ENCODE measurements at places on chromosomes 4 and X.

GRCh38 chr4:155434366-155434765 is 57.6 kb upstream of the MAP9 start:
- no peak for DNase-seq

GRCh38 chr4:139134403-139134802 is 42.6 kb downstream of the ELF2 start:
- DNase-seq = no peak

- no peak for DNase-seq
These were observed 57.1 kb downstream of the ELF4 start for GRCh38 chrX:130053236-130053635.

DNA sequence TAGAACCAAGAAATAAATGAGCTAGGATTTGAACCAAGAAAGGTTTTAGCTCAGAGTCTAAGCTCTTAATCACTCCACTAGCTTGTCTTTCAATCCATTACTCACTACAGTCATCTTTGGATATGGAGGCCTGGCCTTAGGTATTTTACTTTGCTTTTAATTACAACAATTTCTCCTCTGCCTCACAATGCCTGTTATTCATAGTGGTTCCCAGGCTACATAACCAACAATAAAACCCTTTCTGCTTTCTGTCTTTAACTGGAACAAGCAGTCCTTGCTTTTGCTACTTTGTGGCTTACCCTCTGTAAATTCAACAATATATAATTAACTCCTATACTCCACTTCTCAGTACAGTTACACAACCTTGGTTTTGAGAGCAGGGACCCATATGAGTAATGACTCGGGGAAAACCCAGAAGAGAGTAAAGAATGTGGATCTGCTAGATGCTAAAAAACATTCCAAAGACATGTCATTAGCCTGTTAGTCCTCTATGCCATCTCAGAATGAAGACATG is 94.7 kb upstream of the NAP1L5 start:
- DNase-seq = no peak

DNA sequence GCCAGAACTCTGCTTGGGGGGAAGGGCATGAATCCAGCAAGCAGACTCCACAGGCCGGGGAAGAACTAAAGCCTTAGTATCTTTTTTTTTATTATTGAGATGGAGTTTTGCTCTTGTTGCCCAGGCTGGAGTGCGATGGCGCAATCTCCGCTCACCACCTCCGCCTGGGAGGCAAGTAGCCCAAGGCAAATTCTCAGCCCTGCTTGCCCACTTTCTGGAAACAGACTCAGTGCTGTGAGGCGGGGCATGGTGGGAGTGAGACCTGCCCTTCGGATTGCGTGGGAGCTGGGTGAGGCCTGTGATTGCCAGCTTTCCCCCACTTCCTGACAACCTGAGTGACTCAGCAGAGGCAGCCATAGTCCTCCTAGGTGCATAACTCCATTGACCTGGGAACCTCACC is 348.8 kb downstream of the GASK1B start:
- DNase-seq = no peak

DNA sequence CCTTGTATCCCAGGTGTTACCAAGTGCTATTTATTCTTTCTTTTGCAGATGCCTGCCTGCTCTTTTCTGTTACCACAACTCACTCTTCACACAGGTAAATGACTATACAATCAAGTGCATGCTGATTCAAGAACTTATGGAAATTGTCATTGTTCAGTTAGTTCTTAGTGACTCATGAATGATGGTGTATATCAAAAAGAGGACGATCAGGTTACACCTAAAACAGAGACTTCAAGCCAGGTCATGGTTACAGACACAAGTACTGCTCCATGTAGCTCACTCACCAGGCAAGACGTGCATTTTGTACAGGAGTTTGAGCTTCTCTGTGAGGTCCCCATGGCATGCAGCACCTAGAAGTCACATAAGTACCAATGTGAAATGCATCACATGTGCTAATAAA is 59.3 kb upstream of the UCP1 start:
- no peak for DNase-seq

DNA sequence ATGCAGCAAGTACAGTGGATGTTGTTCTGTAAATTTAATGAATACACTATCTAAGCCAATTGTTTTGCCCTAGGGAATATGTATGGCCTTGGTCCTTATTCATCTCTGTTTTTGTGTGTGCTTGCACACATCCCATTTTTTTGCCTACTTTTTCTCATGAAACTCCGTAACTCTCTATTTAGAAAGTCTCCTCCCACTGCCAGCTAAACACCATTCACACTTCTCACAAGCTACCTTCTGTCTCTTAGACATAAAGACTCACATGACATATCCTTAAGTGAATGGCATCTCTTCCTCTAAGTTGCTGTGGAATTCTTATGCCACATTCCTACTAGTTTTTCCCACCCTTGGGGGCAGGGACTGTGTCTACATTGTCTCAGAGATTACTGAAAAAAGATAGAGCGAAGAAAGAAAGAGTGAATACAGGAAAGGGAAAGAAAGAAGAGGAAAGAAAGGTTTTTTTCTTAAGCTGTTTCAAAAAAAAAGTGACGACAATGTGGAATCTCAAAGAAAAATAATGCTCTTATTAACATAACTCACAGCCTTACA is 117.5 kb downstream of the ATG4A start:
- DNase-seq = no peak

GRCh38 chrX:30085571-30085970 is 129.8 kb upstream of the MAGEB2 start:
- no peak for DNase-seq

GRCh38 chr4:15649914-15650545 is 5.1 kb downstream of the FBXL5 start:
- DNase-seq = peak; percentile 80

DNA sequence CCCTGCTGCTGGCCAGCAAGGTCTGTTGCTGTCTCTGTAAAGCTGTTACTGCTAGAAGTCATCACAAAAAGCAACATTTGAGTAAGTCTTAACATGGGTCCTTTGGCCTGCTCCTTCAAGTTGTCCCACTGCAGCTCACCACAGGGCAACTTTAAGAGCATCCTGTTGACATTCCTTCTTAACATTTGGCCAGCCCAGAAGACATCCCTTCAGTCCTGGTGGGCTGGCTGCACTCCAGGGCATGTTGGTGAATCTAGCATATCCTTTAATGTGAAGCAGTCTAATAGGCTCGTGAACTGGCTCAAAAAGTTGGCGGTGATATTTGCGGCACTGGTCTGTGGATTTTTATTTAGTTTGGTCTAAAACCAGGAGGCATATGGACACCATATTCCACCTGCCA is 92.2 kb upstream of the MAML3 start:
- no peak for DNase-seq

- DNase-seq = no peak
These were observed 41.8 kb downstream of the PHEX start for GRCh38 chrX:22073928-22074327.

DNA sequence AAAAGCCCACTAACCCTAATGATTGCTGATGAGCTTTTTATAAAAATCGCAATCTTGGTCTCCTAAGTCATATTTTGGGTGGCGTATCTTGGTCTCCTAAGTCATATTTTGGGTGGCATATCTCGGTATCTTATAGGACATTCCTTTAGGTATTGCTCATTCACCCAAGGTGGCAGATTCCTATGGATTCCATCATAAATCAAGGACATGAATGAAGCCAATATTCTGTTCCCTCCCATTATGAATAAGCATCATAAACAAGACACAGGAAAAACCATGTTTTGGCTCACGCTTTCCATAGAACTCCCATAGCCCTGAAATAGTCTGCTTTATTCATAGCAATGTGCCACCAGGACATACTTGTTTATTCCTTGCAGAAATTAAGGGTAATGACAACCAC is 95.0 kb upstream of the CD99 start:
- DNase-seq = no peak

- DNase-seq = peak; percentile 18
These were observed at the start of gene NMU for GRCh38 chr4:55635741-55636655. Gene NMU, minus strand, starts transcription at chr4:55636298. Its CDS starts 106 bp downstream, at chr4:55636192.

DNA sequence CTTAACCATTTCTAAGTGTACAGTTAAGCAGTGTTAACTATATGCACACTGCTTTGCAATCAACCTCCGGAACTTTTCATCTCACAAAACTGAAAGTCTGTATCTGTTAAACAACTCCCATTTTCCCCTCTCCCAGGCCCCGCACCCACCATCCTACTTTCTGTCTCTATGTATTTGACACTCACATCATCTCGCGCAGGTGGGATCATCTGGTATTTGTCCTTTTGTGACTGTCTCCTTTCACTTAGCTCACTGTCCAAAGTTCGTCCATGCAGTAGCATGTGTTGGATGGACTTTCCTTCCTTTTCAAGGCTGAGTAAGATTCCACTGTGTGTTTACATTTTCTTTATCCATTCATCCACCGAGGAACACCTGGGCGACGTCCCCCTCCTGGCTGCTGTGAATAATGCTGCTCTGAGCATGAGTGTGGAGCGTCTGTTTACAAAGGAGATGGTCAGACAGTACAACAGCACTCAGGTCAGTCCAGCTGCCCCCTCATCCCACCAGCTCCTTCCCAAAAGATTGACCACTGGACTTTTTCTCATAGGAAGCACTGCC is 39.8 kb downstream of the DCTD start:
- DNase-seq = no peak

- no peak for DNase-seq
These were observed 264.3 kb downstream of the NPFFR2 start for GRCh38 chr4:72295966-72296557.

DNA sequence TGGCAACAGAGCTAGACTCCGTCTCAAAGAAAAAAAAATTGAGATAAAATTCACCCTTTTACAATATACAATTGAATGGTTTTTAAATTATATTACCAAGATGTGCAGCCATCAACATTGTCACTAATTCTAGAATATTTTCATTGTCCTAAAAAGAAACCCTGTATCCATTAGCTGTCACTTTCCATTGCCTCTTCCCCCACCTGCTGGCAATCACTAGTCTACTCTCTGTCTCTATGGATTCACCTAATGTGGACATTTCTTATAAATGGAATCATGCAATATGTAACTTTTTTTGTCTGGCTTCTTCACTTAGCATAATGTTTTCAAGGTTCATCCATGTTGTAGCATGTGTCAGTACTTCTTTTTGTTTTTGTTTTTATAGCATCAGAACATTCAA is 20.8 kb downstream of the ABHD18 start:
- DNase-seq = no peak

GRCh38 chrX:8906299-8906938 is 105.2 kb upstream of the FAM9A start:
- no peak for DNase-seq

GRCh38 chr4:169248645-169249044 is 22.1 kb downstream of the SH3RF1 start:
- DNase-seq = no peak

DNA sequence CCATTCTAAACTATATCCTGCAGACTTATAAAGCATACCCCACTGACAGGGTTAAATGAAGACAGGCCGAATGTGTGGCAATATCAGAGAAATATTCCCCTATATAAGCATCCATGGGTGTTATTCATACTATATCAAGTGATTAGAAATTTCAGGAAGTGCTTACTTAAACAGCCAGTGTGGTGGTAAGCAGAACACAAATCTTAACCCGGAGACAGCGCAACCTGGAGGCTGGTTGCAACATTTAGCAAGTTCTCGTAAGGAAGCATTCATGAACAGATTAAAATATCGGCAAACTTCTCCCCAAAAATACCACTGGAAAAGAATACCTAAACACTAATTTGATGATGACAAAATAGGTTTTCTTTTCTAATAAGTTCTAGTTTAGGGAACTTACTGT is 261.2 kb downstream of the CBLL2 start:
- DNase-seq = no peak

DNA sequence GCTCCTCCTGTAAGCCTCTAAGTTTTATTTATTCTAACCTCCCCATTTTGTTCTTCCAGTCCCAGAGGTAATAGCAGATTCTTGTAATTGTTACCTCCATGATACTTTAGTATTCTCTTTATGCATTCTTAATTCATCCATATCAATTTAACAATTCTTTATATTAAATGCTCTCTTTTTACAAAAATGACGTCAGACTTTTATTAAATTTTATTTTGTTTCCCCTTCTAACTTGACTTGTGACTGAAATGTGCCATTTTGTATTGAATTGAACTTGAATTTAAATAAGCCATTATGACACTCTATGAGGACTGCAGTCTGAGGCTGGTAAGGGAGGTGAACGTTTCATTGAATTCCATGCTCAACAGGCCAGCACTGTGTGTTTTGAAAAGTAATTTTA is 60.0 kb upstream of the NUDT10 start:
- DNase-seq = no peak

DNA sequence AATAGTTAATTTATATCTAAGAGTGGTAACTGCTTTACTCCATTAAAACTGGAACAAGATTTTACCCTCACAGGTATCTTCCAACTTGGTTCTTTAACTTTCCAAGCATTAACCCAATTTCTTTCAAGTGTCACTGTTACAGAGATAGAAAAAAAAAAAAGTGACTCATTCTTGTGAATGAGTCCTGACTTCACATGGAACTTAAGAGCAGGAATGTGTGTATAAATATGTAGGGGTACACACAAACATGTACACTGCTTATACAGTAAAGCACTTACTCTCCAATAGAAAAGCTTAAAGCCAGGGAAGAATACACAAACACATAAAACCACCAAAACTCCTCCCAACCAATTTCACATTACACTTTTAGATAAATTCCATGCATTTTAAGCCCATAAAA is 38.8 kb downstream of the TAPT1 start:
- DNase-seq = no peak

GRCh38 chr4:52407545-52407944 is 251.6 kb downstream of the USP46 start:
- DNase-seq = no peak

- no peak for DNase-seq
These were observed 47.4 kb downstream of the HTRA3 start for GRCh38 chr4:8316911-8317351.

DNA sequence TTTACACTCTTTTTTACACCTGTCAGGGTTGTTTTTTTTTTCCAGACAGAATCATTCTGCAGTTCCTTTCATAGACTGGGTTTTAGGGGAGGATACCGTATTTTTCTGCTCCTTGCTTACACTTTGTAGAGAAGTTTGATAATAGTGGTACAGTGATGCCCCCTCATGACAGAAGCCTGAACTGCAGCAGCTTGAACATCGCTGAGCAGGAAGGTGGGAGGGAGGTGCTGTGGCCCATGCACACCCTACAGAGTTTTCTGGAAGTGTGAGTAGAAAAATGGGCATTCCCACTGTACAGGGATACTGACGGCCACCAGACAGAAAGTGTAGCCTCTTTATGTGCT is 54.5 kb downstream of the RAB40A start:
- DNase-seq = peak; percentile 74

DNA sequence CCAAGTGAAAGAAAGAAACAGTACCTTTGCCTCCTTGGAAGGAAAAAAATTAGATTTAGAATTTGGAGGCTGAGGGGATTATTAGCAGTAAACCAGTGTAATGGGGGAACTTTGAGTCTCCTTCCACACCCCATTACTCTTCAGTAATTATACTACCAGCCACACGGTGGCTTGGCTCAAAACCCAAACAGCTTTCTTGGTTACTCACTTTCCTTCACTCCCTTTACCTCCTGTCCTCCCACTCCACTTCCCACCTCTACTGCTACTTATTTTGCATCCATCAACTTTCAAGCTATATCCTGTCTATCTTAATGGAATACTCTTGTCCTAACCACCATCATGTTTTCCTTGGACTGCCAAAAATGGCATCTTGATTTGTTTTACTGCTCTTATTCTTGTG is 310.6 kb upstream of the AADAT start:
- DNase-seq = no peak

- no peak for DNase-seq
These were observed 58.0 kb upstream of the FRMPD4 start for GRCh38 chrX:12080265-12080664.
